Fibroblast of the aortic adventitia (primary cell): ENCODE measurements at places on chromosomes 3 and 15. TPM values are rescaled to one million over a fixed set of nuclear protein-coding genes. Genes with fewer than 3 reads are reported as not detected.

The TMC3 gene
- under 0.01 TPM in 1 of 2 replicates, not detected in the other for total RNA-seq

The RAB5A gene
- 13.7 and 64.2 TPM in 2 replicates for total RNA-seq

The FBN1 gene
- 984 and 4,431 TPM in 2 replicates for total RNA-seq

The KCNAB1 gene
- total RNA-seq: 3.3 and 9.2 TPM in 2 replicates

The DGKG gene
- 0.08 and 0.27 TPM in 2 replicates for total RNA-seq

The SENP8 gene
- 0.98 and 3.8 TPM in 2 replicates for total RNA-seq

The ETV5 gene
- total RNA-seq: 22.7 and 78.8 TPM in 2 replicates

The IL12A gene
- total RNA-seq: 1.1 and 1.2 TPM in 2 replicates

The GOLGA8M gene
- total RNA-seq: 1.2 TPM in 1 of 2 replicates, not detected in the other

The CLK3 gene
- total RNA-seq: 41.5 and 52.6 TPM in 2 replicates

The SENP7 gene
- total RNA-seq: 19.5 and 24.0 TPM in 2 replicates

The ARPP21 gene
- total RNA-seq: 0.90 TPM in 1 of 2 replicates, not detected in the other

The CFAP91 gene
- 0.81 and 0.98 TPM in 2 replicates for total RNA-seq

The REC114 gene
- total RNA-seq: not detected in 2 replicates

The XCR1 gene
- not detected in 2 replicates for total RNA-seq

The SMCO1 gene
- total RNA-seq: not detected in 2 replicates

The ACSBG1 gene
- total RNA-seq: under 0.01 TPM in 1 of 2 replicates, not detected in the other

The LRRFIP2 gene
- total RNA-seq: 46.8 and 144 TPM in 2 replicates

The ZPLD1 gene
- 0.33 and 0.45 TPM in 2 replicates for total RNA-seq

The APOD gene
- 2.9 and 33.3 TPM in 2 replicates for total RNA-seq

The CLDN18 gene
- not detected in 2 replicates for total RNA-seq

The STX19 gene
- not detected in 2 replicates for total RNA-seq

The RASL12 gene
- total RNA-seq: 1.7 and 1.9 TPM in 2 replicates

The B3GALNT1 gene
- 14.2 and 28.5 TPM in 2 replicates for total RNA-seq

The TUSC7 gene
- not detected in 2 replicates for total RNA-seq

The PARP15 gene
- total RNA-seq: 0.72 and 0.82 TPM in 2 replicates

The LARP6 gene
- 55.9 and 68.1 TPM in 2 replicates for total RNA-seq

The LRRC34 gene
- 7.4 and 15.0 TPM in 2 replicates for total RNA-seq

The GOLGA6L7 gene
- not detected in 2 replicates for total RNA-seq

The ANO10 gene
- 27.2 and 46.4 TPM in 2 replicates for total RNA-seq

The LRRIQ4 gene
- 0.09 TPM in 1 of 2 replicates, not detected in the other for total RNA-seq

The HGD gene
- 0.09 and 0.57 TPM in 2 replicates for total RNA-seq

The CLDN1 gene
- total RNA-seq: 0.18 and 1.3 TPM in 2 replicates

The SLCO2A1 gene
- under 0.01 and 0.16 TPM in 2 replicates for total RNA-seq

The PSMD6 gene
- total RNA-seq: 67.1 and 72.8 TPM in 2 replicates

The DBR1 gene
- total RNA-seq: 17.5 and 26.6 TPM in 2 replicates

The CDHR4 gene
- 0.09 TPM in 1 of 2 replicates, not detected in the other for total RNA-seq

The MYRIP gene
- total RNA-seq: 8.6 TPM in 1 of 2 replicates, not detected in the other
